ENCODE measurements at places on chromosomes 3 and 15.
A peak's percentile ranks its signal among the peaks of the same experiment; 100 is the strongest.

DNA sequence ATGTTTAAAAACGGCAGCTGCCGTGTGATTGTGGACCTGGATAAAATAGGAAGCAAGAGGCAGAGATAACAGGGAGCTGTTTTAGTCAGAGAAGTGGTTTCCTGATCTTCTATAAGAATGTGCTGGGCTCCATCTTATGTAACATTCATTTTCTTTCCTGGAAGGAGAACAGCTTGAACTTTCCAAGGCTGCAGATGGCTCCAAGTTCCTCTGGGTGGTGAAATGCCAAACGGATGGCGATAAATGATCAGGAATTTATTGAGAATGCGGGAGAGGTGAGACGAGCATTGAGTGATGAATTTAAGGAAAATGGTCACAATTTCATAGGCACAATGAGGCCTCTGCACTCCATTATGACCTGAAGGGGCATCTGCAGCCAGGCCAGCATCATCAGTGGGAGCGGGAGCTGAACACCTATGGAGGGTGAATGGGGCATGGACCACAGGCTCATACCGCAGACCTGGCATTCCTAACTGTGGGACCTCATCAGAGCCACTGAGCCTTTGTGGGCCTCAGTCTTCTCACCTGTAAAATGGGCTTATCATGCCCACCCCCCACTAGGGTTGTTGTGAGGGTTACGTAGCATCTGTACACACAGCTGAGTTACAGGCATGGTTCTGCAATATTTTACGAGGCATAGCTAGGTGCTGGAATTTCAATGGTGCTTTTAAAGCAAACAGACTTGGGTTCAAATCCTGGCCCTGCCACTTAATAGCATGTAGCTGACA lies 17.1 kb downstream of the MGLL start:
- DNase-seq, result no peak

DNA sequence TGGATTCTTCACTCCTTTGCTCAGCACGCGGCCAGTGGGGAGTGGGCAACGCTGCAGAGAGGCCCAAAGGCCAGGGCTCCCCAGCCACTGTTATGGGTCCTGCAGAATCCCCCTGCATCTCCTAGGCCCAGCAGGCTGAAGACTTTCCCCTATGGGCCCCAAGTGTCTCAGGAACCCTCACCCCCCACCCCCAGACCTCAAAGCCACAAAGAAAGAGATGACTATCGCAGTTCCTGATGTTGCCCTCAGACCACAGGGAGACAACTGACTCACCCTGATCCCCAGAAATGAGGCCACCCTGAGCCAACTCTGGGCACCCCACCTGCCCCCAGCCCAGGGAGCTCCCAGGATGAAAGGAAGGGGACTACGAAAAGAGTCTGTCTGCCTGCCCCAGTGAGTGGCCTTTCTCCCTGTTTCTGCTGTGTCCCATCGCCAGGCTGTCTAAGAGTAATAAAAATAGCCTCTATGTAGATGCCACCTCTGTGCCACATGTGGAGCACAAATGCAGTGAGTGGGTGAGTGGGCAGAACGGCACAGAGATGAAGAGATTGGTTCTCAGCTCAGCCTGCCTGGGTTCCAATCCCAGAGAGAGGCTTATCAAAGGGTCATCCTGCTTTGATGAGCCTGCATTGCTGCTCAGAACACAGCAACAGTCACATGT lies 283.0 kb downstream of the UACA start:
- peak; percentile 89 for DNase-seq

DNA sequence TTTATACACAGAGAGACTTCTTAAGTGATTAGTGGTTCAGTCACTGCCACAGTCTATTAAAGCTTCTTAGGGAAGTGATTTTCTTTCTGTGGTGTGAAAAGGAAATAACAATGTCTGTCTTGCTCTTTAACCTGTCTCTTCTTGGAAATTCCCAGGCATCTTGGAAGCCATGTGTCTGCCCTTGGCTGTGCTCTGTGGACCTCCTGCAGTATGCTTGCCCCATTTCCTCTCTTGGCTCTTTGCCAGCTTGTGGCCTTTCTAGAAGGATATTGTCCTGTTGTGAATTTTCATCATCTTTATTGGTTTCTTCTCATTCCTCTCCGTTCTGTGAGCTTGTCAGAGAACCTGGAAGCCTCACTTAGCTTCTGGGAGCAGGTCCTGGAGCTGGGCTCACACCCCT lies 338.4 kb upstream of the C2CD4B start:
- no peak for DNase-seq

GRCh38 chr3:141553055-141553454 lies 66.2 kb downstream of the RASA2 start:
- DNase-seq, result peak; percentile 81

GRCh38 chr15:45402162-45402954 lies 24.0 kb upstream of the GATM start:
- DNase-seq, result peak; percentile 98

Data from activated CD4-positive, alpha-beta T cell treated with anti-CD3 and anti-CD28 coated beads, Interleukin-2, amount 10 ng/mL, durations not matched to agents 24 days and 14 days (primary cell).